Mammary epithelial cell (primary cell): ENCODE measurements at places on chromosomes 12 and 14. TPM values are rescaled to one million over a fixed set of nuclear protein-coding genes. Genes with fewer than 3 reads are reported as not detected.

GRCh38 chr14:33916663-33917565 lies 34.0 kb downstream of the EGLN3 start:
- DNase-seq = peak; percentile 55

DNA sequence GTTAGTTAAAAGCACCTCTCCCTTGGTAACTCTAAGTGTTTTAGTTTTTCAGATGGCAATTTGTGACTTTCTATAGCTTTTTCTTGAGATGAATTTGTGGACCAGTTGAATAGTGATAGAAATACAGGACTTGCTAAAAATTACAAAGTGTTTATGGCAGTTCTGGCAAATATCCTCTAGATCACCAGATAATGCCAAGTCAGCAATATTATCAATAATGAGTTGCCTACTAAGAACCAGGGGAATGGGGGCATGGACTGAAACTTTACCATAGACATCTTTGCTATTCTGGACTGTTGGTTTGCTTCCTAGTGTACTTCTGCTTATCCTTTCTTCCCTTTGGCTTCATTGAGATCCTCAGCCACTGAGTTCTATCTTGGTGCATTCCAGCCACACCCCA lies 584.2 kb downstream of the DIO2 start:
- no peak for DNase-seq

GRCh38 chr12:102763471-102763870 lies 153.6 kb downstream of the PAH start:
- no peak for DNase-seq

DNA sequence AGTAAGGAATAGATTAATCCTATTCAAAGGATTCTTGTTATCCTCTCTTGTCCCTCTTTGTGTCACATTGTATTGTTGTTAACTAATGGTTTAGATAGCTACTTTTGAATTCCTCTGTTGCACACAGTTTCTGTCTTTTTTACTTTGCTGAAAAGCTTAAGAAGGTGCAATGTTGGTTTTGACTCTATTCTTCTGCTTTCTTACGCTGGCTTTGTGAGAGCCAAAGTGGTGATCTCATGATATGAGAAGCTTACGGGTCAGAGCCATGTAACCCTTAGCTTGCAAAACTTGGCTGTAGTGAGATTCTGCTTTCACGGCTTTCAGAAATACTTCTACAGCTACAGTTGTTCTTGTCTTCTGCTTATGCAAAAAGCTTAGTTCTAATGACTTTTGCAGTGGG lies 239.7 kb downstream of the TRHDE start:
- DNase-seq = peak; percentile 1

DNA sequence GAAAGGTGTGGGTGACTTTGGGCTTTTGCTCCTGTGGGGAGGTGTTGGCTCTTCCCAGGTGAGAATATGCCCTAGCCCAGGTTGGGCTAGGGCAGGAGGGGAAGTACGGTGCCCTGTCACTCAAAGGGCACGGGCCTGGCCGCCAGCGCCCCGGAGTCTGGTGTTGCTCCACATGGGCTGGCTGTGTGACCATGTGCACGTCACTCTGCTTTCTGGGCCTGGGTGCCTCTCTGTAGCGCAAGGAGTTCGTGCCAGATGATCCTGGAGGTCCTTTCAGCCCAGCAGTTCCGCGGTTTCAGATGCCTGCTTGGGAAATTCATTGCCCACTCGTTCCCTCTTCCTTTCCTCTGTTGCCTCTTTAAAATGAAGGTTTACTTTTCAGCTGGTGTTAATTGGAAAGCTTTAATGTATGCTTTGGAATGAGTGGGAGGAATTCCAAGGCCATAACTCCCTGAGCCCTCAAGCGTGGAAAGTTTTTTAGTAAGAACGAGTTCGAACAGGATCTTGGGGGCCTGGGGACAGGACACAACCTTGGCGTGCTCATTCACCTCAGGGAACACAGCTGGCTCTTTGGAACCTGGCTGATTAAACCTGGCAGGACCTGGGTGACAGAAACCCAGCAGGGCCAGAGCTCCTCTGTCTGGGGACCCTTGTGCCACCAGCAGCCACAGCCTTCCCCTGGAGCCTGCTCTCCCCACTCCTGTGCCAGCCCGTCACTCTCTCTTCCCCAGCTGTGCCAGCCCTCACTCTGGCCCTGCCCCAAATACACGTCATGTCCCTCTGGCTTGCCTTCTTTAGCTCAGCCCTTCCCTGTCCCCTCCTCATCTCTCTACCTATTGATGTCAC lies 42.8 kb downstream of the TSPAN9 start:
- DNase-seq = peak; percentile 69

DNA sequence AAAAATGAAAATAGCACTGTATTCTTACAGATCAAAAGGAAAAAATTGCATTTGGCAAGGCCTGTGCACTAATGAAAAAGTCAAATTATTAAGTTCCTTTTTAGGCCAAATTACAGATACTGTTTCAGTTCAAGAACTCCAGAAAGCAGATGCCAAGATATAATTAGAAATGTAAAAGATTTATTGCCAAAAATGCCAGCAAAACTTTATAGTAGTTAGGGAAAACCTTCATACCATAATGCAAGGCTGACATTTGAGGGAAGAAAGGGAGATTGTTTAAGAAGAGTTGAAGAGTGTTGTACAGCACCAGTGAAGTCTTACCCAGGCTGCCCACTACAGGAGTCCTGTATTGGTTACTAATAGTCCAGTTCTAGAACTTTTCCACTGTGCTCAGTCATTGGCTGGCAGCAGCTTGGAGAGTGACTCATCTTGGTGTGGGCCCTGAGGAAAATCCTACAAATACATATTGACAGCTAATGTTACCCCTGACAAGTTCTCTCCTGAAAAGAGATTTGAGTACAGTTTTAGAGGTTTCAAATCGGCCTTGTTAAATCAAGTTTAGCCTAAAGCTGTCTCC lies 600.4 kb downstream of the C12orf50 start:
- DNase-seq = peak; percentile 85

- no peak for DNase-seq
Observed at GRCh38 chr12:130988751-130989150, 35.0 kb downstream of the ADGRD1 start.

DNA sequence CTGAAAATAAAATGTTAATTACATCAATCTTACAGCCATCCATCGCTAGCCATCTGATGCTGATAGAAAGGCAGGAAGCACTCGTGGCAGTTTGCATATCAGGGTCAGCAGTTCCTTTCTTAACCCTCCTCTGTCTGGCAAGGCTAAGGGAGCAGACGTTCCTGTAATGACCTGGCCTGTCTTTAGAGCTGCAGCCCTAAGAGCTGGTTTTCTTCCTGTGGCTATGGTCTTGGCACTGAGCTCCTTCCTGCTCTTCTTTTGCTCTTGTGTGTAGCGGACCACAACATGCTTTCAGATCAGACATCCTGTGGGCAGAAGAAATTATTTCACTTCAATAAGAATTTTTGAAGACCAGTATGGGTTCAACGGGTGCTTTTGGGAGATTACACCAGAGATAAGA lies 170.4 kb downstream of the DAD1 start:
- no peak for DNase-seq

- DNase-seq = no peak
Observed at GRCh38 chr12:62401631-62402030, 65.0 kb upstream of the MON2 start.

The NEMP1 gene
- 11.4 TPM for polyA plus RNA-seq

The FGF6 gene
- not detected for polyA plus RNA-seq

The DHRS1 gene
- polyA plus RNA-seq = 85.0 TPM

The PPFIA2 gene
- polyA plus RNA-seq = not detected

The KCTD10 gene
- polyA plus RNA-seq = 72.5 TPM

The SLC17A8 gene
- not detected for polyA plus RNA-seq

The BLTP3B gene
- polyA plus RNA-seq = 9.1 TPM

The CPNE6 gene
- not detected for polyA plus RNA-seq

The RNFT2 gene
- polyA plus RNA-seq = 0.57 TPM

The TDG gene
- polyA plus RNA-seq = 14.3 TPM
